ENCODE measurements at places on chromosomes 3 and 15.
A peak's percentile ranks its signal among the peaks of the same experiment; 100 is the strongest.

DNA sequence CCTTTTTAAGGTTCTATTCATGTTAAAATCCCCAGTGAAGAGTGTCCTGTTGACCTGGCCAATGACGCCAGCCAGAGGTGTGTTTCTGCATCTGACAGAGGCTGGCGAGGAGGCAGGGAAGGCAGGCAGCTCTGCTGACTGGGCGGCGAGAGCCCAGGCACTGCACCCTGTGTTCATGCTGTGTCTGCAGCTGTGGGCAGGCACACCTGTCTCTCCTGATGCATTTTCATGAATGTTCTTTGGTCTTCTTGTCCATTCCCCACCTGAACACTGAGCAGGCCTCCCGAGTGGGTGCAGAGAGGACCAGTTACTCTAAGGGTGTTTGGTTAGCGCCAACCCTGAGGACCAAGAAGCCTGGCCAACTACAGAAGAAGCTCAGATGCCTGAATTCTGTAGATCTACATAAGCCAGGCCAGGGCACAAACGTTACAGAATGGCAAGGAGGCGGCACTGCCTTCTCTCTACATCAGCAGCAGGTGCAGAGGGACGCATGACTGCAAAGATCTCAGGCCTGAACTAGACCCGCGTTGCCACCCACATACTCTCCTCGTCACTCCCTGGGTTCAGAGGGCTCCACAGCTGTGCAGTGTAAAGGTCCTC lies 233.7 kb downstream of the OCA2 start:
- DNase-seq, result no peak

DNA sequence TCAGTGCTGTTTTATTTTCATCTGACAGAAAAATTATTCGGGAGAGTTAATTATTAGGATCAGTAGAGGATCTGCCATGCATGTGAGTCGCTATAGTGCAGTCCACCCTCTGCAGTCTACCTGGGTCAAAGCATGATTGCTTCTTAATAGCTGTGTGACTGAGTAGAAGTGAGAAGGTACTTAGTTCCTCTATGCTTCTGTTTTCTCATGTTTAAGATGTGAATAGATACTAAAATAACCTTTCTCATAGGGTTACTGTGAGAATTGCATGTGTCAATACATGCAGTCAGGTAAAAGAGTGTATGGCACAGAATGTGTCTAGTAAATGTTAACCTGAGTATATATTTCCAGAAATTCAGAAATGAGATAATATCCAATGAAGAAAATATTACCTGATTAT lies 435.7 kb downstream of the NAALADL2 start:
- DNase-seq, result no peak

GRCh38 chr15:70533931-70534742 lies 229.2 kb downstream of the UACA start:
- DNase-seq, result peak; percentile 37

- DNase-seq, result peak; percentile 54
Measured at GRCh38 chr3:11603628-11604027, 40.1 kb downstream of the VGLL4 start.

DNA sequence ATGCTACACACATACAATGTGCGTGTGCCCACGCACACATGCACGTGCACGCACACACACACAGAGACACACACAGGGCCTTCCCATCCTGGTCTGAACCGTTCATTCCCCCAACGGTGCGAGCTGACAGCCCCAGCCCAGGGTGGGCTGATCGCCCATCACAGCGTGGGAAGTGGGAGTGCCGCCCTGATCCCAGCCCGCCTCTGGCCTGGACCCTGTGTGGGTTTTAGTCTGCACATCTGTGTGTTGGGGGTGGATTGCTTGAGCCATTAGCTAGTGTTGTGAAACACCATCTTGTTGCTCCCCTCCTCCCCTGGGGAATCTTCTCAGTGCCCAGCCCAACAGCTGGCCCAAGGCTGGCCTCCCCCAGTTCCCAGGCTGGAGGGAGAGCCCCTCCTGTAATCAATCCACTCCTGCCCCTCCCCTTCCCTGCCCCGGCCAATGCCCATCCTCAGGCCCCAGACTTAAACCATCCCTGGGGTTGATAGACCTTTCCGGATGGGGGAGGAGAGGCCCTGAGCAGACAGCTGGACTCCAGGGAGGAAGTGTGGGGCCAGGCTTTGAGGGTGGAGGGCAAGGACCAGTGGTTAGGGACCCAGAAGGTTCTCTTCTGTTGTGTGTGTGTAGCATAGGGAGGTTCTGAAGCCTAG lies 8.3 kb downstream of the SEMA3G start:
- DNase-seq, result peak; percentile 48

GRCh38 chr3:184359610-184360009 lies 1.8 kb downstream of the CLCN2 start:
- DNase-seq, result no peak

DNA sequence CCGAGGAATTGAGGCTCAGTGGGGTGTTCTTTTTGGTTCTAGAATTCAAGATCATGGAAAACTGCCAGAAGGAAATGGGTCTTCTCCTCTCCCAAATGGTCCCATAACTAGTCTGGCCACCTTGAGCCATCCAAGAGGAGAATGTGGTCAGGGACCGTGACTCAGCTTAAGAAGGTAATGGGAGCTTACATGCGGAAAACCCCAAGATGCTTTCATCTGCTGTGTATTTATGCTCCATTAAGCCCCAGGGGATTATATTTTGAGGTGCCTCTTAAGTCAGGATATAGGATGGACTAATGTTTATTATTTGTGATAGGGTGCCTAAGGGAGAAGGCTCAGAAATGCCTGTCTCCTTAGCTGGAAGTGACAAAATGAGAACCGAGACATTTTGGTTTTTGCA lies 39.2 kb upstream of the DLG1 start:
- DNase-seq, result no peak

- DNase-seq, result peak; percentile 87
Measured at GRCh38 chr15:69034352-69034751, 19.9 kb downstream of the NOX5 start.

GRCh38 chr3:195859061-195859845 lies 47.5 kb upstream of the MUC4 start:
- peak; percentile 82 for DNase-seq

GRCh38 chr3:4928277-4928789 lies 50.9 kb upstream of the BHLHE40 start:
- no peak for DNase-seq

DNA sequence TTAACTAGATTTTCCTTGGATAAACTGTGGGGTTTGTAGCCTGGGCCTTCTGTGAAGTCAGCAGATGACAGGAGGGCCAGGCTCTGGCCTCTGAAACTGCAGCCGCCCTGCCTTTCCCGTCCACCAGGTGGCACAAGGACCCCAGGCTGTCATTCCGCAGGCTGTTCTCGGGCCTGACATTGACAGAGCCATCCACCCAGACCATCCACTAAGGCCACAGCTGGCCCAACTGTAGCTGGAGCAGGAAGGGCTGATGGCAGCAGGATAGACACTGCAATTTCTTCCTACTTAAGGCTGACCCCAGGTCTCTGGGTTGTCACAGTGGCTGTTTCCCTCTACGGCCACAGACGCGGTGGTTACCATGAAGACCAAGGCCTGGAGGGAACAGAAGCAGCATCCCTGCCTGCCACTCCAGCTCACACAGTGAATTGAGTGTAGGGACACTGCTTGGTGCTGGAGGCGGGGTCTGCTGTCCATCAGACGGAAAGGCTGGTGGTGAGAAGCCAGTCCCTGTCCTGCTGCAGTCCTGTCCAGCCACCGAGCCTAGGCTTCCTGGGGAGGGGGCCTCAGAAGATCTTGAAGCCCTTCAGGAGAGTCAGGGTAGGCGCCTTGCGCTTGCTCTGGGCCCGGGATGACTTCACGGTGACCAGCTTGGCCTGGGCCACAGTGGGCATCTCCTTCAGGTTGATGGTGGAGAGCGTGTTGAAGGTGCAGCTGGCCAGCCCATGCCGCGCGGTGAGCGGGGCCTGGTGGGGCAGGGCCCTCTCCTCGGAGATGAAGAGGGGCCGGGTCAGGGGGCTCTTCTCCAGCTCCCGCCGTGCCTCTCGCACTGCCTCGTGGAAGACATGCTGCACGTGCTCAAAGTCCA lies 9.4 kb downstream of the SLC51B start:
- DNase-seq, result peak; percentile 87

GRCh38 chr3:168417016-168417415 lies 321.3 kb upstream of the GOLIM4 start:
- DNase-seq, result no peak

GRCh38 chr15:33655488-33655887 lies 312.8 kb upstream of the CHRM5 start:
- DNase-seq, result no peak

DNA sequence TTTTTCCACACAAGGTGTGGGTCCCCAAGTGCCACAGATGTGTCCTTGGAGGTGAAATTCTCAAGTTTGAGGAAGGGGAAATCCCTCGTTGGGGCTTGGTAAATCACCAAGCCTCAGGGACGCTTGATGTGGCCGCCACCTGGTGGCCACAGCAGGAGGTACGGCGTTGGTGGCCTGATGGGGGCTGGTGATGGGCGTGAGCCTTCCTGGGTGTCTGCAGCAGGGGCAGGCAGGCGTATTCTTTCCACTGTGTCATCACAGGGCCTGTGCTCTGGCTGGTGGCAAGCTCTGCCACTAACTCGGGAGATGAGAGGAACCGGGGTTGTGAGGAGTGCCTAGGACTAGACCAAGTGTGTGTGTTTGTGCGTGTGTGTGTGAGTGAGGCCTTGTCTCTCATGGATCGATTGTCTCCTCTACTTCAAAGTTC lies 4.2 kb downstream of the ACOX2 start:
- DNase-seq, result peak; percentile 86

- DNase-seq, result no peak
Measured at GRCh38 chr15:63895194-63895593, 61.4 kb upstream of the HERC1 start.

- DNase-seq, result no peak
Measured at GRCh38 chr15:67852418-67852817, 12.6 kb upstream of the RNU6-1 start.

DNA sequence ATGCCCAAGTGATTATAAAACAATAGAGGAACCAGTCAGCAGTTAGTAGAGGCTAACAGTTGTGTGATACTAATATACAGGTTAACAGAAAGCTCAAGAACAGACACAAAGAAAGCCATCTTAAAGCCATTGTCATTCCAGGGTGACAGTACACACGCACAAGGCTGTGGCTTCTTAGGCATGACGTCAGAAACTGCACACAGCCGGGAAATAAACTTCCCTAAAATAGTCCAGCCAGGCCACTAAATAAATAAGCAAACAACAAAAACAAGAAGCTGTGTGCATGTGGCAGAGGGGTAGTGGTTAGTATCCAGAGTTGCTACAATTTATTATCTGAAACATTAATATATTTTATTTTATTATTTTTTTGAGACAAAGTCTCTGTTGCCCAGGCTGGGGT lies 49.8 kb downstream of the PPCDC start:
- no peak for DNase-seq

DNA sequence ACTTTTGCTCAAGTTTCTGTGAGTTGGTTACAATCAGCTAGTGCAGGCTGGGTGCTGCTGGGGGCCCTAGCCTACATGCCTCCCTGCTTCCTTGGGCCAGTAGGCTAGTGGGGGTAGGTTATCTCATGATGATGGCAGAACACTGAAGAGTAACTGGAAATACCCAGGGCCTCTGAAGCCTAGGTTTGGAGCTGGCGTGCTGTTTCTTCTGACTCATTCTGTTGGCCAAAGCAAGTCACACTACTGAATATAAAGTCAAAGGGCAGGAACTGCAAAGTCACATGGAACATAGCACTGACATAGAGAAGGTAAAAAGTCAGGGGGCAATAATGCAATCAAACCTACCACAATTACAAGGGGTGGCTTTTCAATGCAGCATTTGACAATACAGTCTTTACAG lies 34.5 kb downstream of the RASGRP1 start:
- DNase-seq, result no peak

- DNase-seq, result no peak
Measured at GRCh38 chr3:60582288-60582687, 669.0 kb downstream of the FHIT start.

DNA sequence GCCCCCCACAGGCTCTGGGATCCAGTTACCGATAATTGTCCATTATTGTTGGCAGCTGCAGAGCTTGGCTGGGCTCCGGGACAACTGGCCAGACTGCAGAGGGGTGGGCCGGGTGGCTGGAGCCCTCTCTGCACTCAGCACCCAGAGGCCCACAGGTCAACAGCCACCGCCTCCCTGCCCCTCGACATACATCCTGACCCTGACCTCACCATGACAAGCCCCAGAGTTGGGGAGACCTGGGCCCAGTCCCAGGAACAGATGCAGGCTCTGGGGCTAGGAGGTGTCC lies 22.4 kb downstream of the PTH1R start:
- no peak for DNase-seq

DNA sequence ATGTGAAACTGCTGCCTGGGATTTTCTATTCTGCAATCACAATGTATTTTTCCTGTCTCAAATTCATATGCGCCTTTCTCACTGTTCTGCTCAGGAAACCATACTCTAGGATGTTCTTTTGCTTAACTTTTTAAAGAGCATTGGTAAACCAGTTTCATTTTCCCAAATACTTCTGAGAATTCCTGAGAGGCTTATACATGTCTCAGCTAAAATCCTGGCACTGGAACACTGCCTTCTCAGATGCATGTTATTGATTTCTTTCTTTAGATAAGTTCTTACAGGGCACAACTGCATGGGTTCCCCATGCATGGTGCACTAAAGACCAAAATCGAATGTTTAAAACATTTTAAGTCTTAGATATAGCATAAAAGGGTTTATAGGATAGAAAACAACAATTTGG lies 178.3 kb upstream of the PLSCR5 start:
- DNase-seq, result no peak

GRCh38 chr3:111676211-111677006 lies 81.3 kb upstream of the ZBED2 start:
- no peak for DNase-seq

DNA sequence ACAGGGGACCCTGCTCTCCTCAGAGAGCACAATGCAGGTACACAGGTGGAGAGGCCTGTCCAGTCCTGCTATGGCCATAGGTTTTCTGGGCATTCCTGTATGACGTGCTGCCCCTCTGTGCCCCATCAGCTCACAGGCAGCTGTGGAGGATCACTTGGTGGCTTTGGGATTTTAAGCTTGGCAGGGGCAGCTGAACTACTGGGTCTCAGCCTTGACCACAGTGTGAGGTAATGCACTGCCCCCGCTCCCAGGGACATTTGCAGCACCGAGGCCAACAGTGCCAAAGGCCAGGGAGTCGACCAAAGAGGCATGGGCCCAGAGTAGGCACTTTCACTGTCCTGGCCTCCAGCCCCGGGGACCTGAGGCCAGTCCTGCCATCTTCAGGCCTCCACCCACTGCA lies 46.2 kb downstream of the ZDHHC3 start:
- no peak for DNase-seq

DNA sequence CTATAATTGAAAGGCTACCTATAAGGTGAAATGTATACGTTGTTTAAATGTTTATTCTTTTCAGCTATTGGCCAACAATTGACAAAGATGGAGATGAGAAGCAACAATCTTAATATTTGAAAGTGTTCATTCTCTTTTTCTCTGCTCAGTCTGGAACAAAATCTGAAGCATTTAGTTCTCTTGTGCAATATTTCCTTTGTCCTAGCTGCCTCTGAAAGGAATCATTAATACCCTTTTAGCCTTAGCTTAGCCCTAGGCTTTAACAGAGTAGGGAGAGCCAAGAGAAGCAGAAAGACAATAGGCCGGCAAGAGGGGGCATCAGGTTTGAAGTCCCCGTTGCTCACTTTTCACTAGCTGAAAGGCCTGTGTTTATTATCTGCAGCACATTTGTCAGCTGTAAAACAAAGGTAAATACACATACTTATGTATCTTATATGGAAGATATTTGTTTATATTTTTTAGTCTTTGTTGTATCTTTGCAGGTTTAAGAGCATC lies 422.5 kb upstream of the SEMA6D start:
- DNase-seq, result no peak
